HFFc6 (cell line): ENCODE measurements at places on chromosomes 5 and 9. TPM values are rescaled to one million over a fixed set of nuclear protein-coding genes. Genes with fewer than 3 reads are reported as not detected.
A peak's percentile ranks its signal among the peaks of the same experiment; 100 is the strongest.

Gene PCDHAC2
- not detected in 3 replicates for total RNA-seq

Gene AGXT2
- total RNA-seq = not detected in 3 replicates

Gene TXNDC8
- total RNA-seq = not detected in 2 replicates

Gene GHR
- total RNA-seq = 1.4 to 2.1 TPM (median 1.7 TPM) in 3 replicates

Gene LCN15
- total RNA-seq = not detected in 3 replicates

Gene JAKMIP2
- total RNA-seq = not detected in 3 replicates

- peaks cover under 1% of the 10 kb centered on the region; the same call in 1 of the 2 replicates for H3K36me3 ChIP-seq
- H3K27me3 ChIP-seq = peaks cover 16% of the 10 kb centered on the region
- peaks cover 11% of the 10 kb centered on the region for H3K4me1 ChIP-seq
Observed at GRCh38 chr9:121798941-121799340, 147.5 kb downstream of the DAB2IP start.

GRCh38 chr5:151574444-151574996 is 16.6 kb downstream of the FAT2 start:
- DNase-seq = no peak
- H3K4me1 ChIP-seq = no peaks in the 10 kb centered on the region
- H3K4me3 ChIP-seq = no peak overlapping the region
- H3K36me3 ChIP-seq = no peaks in the 10 kb centered on the region
- H3K27ac ChIP-seq = no peak overlapping the region

- peaks cover 53% of the 10 kb centered on the region for H3K4me1 ChIP-seq
- H3K4me3 ChIP-seq = peak overlapping the region; percentile 87
- DNase-seq = no peak
- peak overlapping the region; percentile 99 for H3K27ac ChIP-seq
Observed at GRCh38 chr5:138336952-138337684, 948 bp upstream of the FAM53C start.

GRCh38 chr9:133822430-133823065 is 84.4 kb upstream of the SARDH start:
- H3K27ac ChIP-seq = no peak overlapping the region
- H3K4me1 ChIP-seq = peaks cover 17% of the 10 kb centered on the region
- peaks cover 17% of the 10 kb centered on the region for H3K36me3 ChIP-seq
- no peak for DNase-seq
- H3K4me3 ChIP-seq = no peak overlapping the region

DNA sequence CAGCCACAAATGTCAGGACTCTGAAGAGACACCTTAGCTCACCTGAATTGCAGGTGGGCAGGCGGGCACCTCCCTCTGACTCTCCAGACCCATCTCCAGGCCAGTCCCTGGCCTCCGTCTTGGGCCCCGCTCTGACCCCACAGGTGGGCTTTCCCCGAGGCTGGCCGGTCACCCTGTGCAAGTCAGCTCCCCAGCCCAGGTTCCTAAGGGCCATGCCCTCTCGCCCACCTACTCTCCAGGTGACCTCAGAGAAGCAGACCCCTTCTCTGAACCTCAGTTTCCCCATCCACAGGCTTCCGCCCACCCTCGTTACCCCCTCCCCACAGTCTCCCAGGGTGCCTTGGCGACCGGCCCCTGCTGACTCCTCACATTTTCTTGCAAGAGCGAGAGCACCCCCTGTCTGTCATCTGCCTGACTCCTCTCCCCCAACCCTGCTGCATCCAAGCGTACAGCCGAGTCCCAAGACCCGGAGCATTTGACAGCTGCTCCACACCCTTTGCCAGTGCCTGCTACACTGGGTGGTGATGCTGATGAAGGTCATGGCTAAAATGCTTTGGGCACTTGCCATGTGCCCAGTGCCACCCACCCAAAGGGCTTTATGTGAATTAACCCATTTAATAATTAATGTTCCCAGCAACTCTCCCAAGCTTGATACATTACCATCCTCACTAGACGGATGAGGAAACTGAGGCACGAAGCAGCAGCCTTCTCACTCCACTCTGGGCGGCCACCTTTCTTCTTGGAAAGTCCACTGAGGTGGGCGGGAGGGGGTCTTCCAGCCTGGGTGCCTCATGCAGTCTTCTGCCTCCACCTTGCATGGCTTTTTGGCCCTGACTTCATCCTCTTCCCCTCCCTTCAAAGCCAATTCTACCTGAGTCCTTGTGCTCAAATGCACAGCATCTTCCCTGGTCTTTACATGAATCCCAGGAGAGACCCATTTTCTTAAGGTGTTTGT is 51.1 kb upstream of the ORM1 start:
- DNase-seq = no peak
- no peak overlapping the region for H3K27ac ChIP-seq
- H3K4me3 ChIP-seq = peak overlapping the region; percentile 13; the same call in 1 of the 2 replicates
- peaks cover 25% of the 10 kb centered on the region for H3K4me1 ChIP-seq
- peaks cover 7% of the 10 kb centered on the region for H3K27me3 ChIP-seq

DNA sequence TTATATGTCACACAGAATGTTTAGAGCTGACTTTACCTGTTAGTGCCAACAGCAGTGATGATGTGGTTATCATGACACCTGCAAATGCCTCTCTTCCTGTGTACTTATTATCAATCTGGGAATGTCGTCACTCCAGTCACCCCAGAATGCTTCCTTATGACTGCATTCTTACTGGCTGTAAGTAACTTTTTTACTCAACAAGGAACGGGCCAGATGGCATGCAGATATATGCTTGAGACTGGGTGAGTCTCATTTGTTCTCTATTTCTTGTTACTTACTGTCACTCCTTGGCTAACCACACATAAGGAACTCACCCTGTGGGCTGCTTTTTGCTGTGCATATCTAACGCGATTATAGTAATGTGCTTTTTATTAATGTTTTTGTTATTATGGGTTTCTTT is 385.5 kb upstream of the MEF2C start:
- H3K36me3 ChIP-seq = no peaks in the 10 kb centered on the region
- peaks cover 31% of the 10 kb centered on the region for H3K4me1 ChIP-seq
- DNase-seq = no peak
- no peaks in the 10 kb centered on the region for H3K27me3 ChIP-seq
- no peak overlapping the region for H3K4me3 ChIP-seq

DNA sequence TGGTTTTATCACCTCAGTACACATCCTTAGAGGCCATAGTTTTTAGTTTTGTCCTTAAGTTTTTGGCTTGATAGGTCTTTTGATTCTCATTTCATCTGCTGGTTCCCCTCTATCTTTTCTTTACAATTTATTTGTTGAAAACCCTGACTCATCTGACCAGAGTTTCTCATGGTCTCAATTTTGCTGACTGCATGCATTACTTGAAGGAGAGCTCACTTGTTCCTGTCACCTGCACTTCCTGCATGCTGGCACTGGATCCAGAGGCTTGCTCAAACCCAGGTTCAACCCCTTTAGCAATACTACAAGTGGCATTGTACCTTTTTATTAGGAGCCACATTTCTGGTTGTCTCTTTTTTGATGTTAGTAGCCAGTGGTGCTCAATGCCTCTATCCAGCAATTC is 26.7 kb downstream of the FBXO10 start:
- no peak overlapping the region for H3K4me3 ChIP-seq
- no peak for DNase-seq
- H3K4me1 ChIP-seq = peaks cover 18% of the 10 kb centered on the region
- H3K36me3 ChIP-seq = no peaks in the 10 kb centered on the region

DNA sequence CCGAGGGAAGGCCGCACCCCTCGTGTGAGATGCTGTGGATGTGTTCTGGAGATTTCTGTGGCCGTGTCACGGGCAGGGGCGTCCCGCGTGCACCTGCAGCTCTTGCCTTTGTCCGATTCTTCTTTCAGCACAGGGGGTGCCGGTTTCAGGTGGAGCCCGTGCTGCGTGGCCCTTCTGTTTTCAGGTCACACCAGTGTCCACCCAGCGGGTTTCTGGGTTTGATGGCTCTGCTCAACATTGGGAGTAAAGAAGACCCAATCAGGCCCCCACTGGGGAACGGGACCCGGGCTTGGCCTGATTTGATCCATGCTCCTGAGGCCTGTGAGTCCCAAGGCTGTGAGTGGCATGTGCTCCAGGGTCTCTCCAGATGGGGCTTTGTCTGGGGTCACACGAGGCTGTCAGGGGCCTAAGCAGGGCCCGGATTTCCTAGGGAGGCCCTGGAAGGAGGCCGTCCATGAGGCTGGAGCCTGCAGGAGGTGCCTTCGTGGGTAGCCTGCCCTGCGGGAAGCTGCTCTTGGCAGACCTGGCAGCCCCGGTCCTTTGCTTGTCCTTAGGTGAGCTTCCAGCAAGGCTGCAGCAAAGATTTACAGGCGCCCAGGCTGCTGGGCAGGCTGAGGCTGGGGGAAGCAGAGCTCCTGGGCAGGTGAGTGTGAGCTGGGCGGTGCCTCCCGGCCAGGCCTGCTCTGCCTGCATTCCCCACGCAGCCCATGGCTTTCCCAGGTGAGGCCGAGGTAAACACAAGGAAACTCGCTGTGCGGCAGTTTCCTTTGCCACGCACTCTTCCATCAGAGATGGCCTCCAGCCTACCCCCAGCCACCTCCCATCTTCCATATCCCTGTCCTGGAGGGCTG is 12.8 kb downstream of the MRPL36 start:
- H3K27me3 ChIP-seq = peaks cover 27% of the 10 kb centered on the region
- H3K27ac ChIP-seq = no peak overlapping the region
- H3K4me1 ChIP-seq = peaks cover 33% of the 10 kb centered on the region
- no peak for DNase-seq

DNA sequence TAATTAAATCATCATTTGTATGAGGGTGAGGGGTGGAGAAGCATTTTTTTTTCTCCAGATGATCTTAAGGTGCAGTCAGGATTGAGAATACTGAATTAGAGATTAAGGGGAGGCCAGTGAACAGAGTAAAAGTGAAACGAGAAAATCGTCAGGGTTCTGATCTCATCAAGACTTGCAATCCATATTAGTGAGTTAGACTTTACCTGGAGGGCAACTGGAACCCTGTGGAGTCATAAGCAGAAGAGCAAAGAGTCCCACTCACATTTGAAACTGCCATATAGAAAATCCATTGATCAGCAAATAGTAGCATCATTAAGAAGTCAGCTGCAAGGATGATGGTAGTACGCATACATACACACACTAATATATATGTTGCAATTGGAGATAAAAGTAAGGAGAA is 466.2 kb upstream of the PAPPA start:
- peaks cover 10% of the 10 kb centered on the region; the same call in 1 of the 2 replicates for H3K36me3 ChIP-seq
- H3K4me3 ChIP-seq = no peak overlapping the region
- H3K27me3 ChIP-seq = no peaks in the 10 kb centered on the region; the same call in 1 of the 2 replicates
- no peak for DNase-seq
- H3K4me1 ChIP-seq = peaks cover 52% of the 10 kb centered on the region

- H3K27ac ChIP-seq = no peak overlapping the region
- H3K4me1 ChIP-seq = no peaks in the 10 kb centered on the region
- H3K27me3 ChIP-seq = no peaks in the 10 kb centered on the region
- no peak for DNase-seq
Observed at GRCh38 chr9:105883847-105884246, 189.5 kb downstream of the TMEM38B start.

GRCh38 chr5:52073993-52074689 is 690.9 kb downstream of the ISL1 start:
- H3K27ac ChIP-seq = no peak overlapping the region
- no peak overlapping the region for H3K4me3 ChIP-seq
- no peaks in the 10 kb centered on the region for H3K36me3 ChIP-seq
- H3K4me1 ChIP-seq = no peaks in the 10 kb centered on the region
